ENCODE measurements at places on chromosomes 6 and 20.

- DNase-seq: no peak
These were observed 213.2 kb upstream of the ECI2 start for GRCh38 chr6:4348462-4349112.

- DNase-seq: no peak
These were observed at the start of gene ZBTB46 for GRCh38 chr20:63830841-63831588. ZBTB46 (minus strand) TSS chr20:63831264; CDS start chr20:63790757, 40,507 bp downstream.

- no peak for DNase-seq
These were observed 3.8 kb downstream of the SLC2A4RG start for GRCh38 chr20:63743210-63743970.

GRCh38 chr20:46699651-46700359 is 9.6 kb upstream of the SLC2A10 start:
- DNase-seq: no peak

DNA sequence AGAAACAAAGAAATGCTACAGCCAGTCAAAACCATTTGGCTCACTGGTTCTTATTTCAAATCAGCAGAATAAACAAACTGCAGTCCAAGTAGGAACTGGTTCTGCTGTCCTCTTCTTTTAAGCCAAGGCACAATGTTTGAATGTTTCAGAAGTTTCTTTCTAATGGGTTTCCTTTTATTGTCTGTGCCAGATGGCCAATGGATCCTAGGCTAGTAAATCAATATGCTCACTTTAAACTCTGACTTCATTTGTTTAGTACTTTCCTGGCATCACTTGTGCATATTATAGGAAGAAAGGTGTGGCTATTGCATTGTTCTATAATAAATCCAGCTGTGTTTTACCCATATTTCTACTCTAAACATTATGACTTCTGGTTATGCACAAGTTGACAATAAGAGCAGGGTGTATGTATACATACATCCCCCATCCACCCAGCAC is 99.7 kb upstream of the PLCB4 start:
- no peak for DNase-seq

DNA sequence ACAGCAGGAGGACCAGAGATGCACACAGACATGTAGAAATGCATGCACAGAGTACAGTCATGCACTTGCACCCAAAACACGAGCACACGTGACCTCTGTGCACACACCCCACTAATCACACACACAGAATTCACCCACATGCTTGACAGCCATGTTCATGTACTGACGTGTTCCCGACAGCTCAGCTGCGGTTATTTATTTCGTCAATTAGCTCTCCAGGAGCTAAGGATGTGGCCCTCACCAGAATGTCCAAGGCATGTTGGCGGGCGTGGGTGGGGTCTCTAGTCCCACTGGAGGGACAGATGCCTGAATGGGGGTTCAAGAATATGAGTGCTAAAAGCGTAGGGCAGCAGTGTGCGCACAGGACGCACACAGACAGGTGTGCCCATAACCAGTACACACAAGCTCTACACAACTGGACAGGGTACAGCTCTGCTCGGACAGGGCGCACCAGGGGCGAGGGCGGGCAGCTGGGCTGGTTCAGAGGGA is 571 bp upstream of the PRPF6 start:
- DNase-seq: peak; percentile 16

- DNase-seq: no peak
These were observed 416.1 kb downstream of the BCKDHB start for GRCh38 chr6:80522576-80522975.

All from stimulated activated CD4-positive, alpha-beta T cell treated with anti-CD3 and anti-CD28 coated beads, TNF-alpha, amount 100 ng/mL, for 1 hour (primary cell).